ENCODE measurements at places on chromosomes 7 and 10.

- no peak for DNase-seq
Measured at GRCh38 chr10:35027567-35027966, 62.6 kb downstream of the CUL2 start.

GRCh38 chr10:103731609-103732270 lies 123.6 kb downstream of the SH3PXD2A start:
- DNase-seq: no peak

- no peak for DNase-seq
Measured at GRCh38 chr10:4357911-4358310, 468.1 kb upstream of the AKR1E2 start.

- no peak for DNase-seq
Measured at GRCh38 chr10:13775786-13776775, 189.3 kb downstream of the PRPF18 start.

GRCh38 chr10:57979491-57979890 lies 288.2 kb downstream of the IPMK start:
- no peak for DNase-seq

GRCh38 chr7:118110178-118110925 lies 73.6 kb upstream of the LSM8 start:
- DNase-seq: no peak

All from NCI-H2107 (cell line).